PC-9 (cell line): ENCODE measurements at places on chromosomes 5 and 9. TPM values are rescaled to one million over a fixed set of nuclear protein-coding genes. Genes with fewer than 3 reads are reported as not detected.

- H3K27ac ChIP-seq: no peak overlapping the region
- H3K27me3 ChIP-seq: no peaks in the 10 kb centered on the region
Observed at GRCh38 chr5:108720391-108720790, 27.3 kb upstream of the FER start.

DNA sequence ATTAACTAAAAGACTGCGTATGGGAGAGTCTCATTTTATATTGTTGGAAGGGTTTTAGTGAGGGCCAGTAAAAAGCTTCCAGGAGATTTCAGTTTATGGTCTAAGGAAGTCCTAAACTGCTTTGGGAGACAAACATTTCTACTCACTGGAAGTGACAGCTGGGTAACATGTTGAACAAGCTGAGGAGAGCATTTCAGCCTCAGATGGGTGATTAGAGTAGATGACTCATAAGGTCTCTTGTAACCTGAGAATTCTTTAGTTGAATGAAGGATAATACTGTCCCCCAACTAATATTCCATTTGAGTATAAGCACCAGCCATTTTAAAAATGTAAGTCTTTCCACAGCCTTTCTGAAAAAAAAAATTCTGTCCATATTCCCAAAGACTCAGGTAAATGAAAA lies 218.0 kb upstream of the C9orf72 start:
- H3K4me1 ChIP-seq: no peaks in the 10 kb centered on the region
- DNase-seq: no peak
- no peak overlapping the region for H3K4me3 ChIP-seq
- no peaks in the 10 kb centered on the region for H3K27me3 ChIP-seq

The HSPA9 gene
- 252 and 256 TPM in 2 replicates for total RNA-seq

- H3K27me3 ChIP-seq: no peaks in the 10 kb centered on the region
- H3K36me3 ChIP-seq: peaks cover 7% of the 10 kb centered on the region; the same call in 1 of the 2 replicates
- no peak overlapping the region for H3K27ac ChIP-seq
- DNase-seq: no peak
Observed at GRCh38 chr5:157729858-157730257, 1.4 kb upstream of the THG1L start.

GRCh38 chr9:124928116-124928515 lies 12.8 kb downstream of the GOLGA1 start:
- H3K27me3 ChIP-seq: no peaks in the 10 kb centered on the region
- H3K4me3 ChIP-seq: no peak overlapping the region
- H3K27ac ChIP-seq: no peak overlapping the region
- no peak for DNase-seq
- H3K4me1 ChIP-seq: no peaks in the 10 kb centered on the region

DNA sequence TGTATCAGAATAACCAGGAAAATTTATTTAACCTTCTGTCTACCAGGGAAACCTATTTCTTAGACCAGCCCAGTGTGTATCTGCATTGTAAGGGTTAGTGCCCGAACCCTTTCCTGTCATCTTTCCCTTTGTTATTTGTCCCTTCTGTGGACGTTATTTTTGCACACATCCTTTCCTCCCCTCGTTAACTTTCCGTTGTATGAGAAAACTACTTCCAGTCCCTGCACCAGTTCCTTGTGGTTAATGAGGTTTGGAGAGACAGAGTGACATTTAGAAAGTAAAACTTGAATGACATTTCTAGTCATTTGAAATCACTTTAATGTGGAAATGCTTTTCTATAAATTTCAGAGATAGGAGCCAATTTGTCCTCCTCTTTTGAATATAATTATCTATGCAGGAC lies 4.3 kb upstream of the IFNB1 start:
- H3K27ac ChIP-seq: no peak overlapping the region
- H3K36me3 ChIP-seq: no peaks in the 10 kb centered on the region
- no peak overlapping the region for H3K4me3 ChIP-seq
- H3K27me3 ChIP-seq: no peaks in the 10 kb centered on the region
- DNase-seq: no peak
